GM23248 (cell line): ENCODE measurements at places on chromosomes 2 and 18. TPM values are rescaled to one million over a fixed set of nuclear protein-coding genes. Genes with fewer than 3 reads are reported as not detected.

The PROC gene
- total RNA-seq: not detected in 2 replicates

DNA sequence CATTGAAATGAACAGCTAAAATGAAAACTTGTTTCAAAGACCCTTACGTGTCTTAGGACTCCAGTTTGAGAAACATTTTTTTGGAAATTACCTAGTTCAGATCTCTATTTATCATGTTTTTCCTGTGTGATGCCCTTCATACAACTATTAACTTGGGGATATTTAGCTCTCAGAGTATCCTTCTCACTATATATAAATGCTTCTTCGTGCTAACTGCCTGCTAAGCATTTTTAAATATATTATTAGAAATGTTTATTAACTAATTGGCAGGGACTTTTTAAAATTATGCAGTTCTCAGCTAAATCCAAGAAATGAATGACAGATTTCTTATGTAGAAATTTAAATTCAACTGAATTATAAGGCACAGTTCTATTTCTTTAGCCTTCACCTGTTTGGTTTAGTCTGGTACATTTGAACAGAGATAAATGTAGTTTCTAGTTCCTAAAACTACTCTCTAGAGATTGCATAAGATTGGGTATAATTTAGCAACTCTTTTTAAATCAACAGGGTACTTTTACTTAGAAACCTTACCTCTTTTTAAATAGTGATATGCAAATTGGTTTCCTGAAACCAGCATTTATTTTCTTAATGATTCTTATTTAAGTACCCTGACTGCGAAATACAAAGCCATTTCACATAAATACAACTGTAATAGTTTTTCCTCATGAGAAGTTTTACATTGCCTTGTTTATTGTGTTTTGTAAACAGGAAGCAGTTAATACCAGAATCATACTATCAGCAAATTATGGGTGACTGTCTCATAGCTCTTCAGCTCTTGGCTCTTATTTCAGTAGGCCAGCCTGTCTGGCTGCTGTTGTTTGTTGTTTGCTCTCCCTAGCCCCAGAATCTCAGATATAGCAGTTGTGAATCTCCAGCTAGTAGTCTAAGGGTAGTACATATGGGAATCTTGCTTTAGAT, 140.7 kb downstream of the PTRHD1 start:
- peak; percentile 4 for DNase-seq

The NCKAP5 gene
- 0.65 and 1.5 TPM in 2 replicates for total RNA-seq

GRCh38 chr18:31232775-31233424, 70.2 kb upstream of the DSC1 start:
- no peak for DNase-seq

GRCh38 chr2:101253703-101254450, 1.2 kb downstream of the CNOT11 start:
- peak; percentile 30 for DNase-seq

- DNase-seq: no peak
These were observed 45.4 kb downstream of the INO80D start for GRCh38 chr2:206040525-206040924.

The NEU2 gene
- not detected in 2 replicates for total RNA-seq

- no peak for DNase-seq
These were observed 23.3 kb upstream of the UBE2F start for GRCh38 chr2:237943395-237944094.

The NHEJ1 gene
- total RNA-seq: 8.3 and 16.1 TPM in 2 replicates

The PLGLB1 gene
- 0.22 and 0.38 TPM in 2 replicates for total RNA-seq

The DCC gene
- not detected in 2 replicates for total RNA-seq

DNA sequence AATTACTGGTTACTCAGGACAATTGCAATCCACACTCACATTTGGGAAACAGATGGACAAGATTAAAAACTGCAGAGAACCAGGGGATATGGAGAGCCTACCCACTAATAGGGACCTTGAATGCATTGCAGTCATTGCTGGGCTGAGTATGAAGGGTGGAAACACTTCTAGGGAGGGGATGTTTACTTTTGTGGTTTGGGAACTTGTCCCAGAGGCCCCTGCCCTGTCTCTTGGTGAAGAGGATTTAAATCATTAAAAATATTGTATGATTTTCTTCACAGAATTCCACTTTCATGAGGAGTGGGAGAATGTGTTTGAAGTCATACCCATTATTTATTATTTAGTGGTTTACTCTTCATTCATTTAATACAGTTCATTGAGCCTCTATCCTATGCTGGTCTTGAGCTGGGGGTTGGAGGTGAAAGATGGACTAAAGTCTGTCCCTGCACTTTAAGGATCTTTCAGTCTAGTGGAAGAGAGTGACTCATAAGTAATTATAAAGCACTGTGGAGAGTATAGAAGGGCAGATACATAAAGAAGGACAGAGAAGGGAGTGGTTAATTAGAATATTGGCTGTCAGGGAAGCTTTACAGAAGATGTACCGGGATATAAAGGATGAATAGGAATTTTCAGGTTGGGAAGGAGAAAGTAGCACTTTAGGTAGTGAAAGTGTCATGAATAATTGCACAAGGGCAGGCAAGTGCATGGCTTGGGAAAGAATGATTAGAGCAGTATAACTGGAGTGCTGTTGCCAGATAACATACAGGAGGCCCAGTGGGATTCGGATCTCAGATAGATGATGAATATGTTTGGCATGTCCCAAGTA, 313.4 kb downstream of the LPIN1 start:
- DNase-seq: peak; percentile 26

- DNase-seq: peak; percentile 80
These were observed 41.1 kb upstream of the EPB41L3 start for GRCh38 chr18:5584746-5585417.

The ACTG2 gene
- not detected in 2 replicates for total RNA-seq

The HRH4 gene
- not detected in 2 replicates for total RNA-seq
